NCI-H1694 treated with DMSO at 0.1 percent for 48 hours (cell line): ENCODE measurements at places on chromosomes 7 and 10.

DNA sequence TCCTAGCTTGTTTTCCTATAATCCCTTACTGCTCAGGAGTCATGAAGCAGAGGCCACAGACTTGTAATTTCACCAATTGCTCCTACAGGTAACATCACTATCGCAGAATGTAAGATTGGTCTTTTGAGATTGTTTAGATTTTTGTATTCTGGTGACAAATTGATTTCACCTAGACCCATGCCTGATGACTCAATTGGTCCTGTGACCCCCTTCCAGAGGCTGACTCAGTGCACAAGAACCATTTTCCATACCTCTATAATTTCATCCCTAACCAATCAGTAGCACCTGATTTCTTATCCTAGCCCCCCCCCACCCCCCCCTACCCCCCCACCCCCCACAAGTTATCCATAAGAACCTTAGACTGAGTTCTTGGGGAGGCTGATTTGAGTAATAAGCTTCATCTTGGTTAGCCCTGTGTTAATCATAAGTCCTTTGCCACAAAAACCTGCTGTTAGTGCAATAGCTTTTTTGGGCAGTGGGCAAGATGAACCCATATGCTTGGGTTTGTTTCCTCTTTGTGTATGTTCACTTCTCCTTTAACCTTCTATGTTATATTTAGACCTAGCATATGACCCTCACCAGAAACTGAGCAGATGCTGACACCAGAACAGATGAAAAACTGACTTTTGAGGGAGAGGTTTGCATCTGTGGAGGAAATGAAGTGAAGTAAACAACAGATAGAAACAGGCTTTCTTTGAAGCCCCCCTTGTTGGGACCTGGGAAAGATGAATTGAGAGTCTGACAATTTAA, 187.1 kb downstream of the KIF20B start:
- no peak for DNase-seq

DNA sequence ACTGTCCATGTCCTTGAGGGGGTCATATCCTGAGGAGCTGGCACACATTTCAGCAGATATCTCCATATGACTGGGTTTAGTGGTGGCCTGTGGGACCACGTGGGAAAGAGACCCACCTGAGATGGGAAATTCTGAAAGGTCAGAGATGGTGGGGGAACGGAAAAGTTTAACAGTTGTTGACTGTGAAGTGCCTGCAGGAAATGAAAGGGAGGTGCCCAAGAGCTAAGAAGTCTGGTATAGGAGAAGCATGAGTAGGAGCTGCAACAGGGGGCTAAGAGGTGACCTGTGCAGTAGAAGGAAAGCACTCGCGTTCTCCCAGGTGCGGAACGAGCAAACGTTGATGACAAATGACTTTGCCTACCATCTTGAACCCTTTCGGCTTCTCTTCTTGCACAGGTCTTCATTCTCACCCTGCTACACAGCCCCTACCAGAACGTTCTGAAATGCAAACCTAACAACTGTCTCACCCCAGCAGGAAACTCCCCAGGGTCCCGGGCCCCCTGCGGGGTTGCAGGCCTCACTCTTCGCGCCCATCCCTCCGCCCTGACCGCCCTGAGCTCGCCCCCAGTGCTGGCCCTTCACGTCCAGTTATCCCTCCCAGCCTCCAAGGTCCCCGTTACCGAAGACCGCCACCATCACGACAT, 9.8 kb upstream of the FXYD4 start:
- DNase-seq: no peak

DNA sequence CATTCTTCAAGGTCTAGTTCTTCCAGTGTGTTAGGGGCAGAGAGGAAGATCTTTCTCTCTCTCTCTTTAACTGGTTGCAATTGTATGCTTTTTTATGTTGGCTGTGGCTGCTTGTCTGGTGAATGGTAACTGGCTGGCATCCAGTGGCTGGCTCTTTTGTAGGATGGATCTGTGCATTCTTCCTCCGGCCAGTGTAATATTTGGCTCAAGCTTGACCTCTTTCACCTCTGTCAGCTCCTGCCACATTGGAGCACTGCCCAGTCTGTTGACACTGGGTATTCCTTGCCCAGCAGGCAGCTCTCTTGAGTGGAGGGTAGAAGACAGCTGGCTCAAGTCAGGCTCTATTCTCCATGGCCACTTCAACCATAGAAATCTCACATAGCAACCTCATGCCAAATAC, 528.3 kb downstream of the PHTF2 start:
- DNase-seq: no peak

DNA sequence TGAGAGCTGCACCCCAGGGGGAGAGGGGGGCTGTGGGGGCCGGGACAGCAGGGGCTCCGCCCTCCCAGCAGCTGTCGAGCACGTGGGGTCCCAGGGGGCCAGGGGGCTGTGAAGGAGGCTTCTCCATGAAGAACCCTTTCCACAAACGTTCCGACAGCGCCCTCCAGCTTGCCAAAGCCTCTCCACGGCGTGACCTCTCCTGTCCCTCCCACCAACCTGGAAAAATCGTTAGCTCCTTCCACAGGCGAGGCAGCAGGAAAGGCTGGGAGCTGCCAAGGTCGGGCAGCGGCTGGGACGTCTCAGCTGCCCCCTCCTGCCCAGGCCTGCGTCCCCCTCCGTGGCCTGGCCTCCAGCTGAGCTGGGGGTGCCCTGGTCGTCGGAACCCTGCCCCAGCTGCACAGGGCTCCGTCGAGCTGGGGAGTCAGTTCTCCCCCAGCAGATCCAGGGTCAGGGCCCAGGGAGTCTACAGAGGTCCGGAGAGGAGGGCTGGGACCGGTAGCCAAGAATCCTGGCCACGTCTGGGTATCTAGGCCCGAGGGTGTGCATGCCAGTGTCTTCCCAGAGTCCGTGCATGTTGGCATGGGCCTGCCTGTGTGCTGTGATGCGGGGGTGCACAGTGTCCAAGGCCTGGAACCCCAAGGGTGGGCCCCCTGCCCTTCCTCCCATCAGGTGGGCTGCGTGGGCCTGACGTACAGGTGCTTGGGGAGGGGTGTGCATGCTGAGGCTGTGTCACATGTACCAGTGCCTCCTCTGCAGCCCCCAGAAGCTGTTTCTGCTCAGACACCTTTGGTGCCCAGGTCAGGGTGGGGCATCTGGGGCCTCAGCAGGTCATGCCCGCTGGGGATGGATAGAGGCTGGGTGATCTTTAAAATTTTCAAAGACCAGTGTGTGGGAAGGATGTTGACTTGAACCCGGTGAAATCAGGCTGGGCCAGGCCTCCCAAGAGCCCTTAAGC, 66.5 kb downstream of the UNCX start:
- no peak for DNase-seq

DNA sequence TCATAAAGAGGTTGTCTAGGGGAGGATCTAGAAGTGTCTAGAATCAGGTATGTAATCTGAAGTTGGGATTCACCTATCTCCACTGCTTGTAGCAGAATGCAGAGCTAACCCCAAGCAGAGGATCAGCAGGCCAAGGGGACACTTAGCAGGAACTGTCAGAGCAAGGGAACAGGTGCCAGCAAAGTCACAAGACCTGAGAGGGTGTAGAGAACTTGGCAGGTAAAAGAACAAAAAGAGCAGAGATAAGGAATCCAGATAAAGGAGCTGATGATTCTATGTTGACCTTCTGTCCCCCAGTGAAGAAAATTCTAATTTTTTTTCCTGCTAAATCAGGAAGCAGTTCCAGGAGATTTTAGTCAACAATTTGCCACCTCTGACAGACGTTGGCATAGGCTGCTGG, 91.4 kb upstream of the CCDC71L start:
- DNase-seq: no peak
